Caco-2 (cell line): ENCODE measurements at places on chromosomes 5 and 9.

GRCh38 chr9:78443946-78444345 lies 147.0 kb downstream of the PSAT1 start:
- DNase-seq = no peak

DNA sequence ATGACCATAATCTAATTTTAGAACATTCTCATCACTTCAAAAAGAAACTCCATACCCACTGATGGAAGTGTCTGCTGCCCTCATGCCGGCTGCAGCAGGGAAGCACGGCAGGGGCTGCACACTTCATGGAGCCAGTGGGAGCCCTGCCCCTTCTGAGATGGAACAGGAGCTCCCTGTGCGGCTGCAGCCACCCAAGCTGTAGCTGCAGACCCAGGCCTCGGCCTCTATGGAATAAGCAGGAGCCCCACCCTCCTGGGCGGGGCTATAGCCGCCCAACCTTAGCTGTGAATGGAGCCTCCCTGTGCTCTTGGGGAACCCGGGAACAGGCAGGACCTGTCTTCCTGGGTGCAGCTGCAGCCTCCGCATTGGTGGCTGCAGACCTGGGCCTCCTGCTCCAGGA lies 128.5 kb downstream of the NUDT12 start:
- DNase-seq = peak; percentile 54

GRCh38 chr5:151283120-151283825 lies 20.3 kb downstream of the SLC36A3 start:
- no peak for DNase-seq

DNA sequence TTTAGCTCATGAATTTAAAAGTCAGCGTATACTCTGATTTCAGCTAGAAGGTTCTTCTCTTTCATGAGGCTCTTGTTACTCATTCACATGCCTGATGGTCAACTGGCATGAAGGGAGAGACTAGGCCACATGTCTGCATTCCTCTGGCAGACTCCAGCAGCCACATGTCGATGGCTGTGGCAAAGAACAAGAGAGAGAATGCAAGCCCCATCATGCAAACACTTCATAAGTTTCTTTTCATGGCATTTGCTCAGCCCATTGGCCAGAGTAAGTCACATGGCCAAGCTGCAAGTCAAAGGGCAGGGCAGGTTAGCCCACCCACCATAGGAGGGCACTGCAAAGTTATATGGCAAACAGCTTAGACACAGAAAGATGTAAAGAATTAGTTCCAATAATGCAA lies 5.4 kb downstream of the KCNV2 start:
- DNase-seq = no peak

DNA sequence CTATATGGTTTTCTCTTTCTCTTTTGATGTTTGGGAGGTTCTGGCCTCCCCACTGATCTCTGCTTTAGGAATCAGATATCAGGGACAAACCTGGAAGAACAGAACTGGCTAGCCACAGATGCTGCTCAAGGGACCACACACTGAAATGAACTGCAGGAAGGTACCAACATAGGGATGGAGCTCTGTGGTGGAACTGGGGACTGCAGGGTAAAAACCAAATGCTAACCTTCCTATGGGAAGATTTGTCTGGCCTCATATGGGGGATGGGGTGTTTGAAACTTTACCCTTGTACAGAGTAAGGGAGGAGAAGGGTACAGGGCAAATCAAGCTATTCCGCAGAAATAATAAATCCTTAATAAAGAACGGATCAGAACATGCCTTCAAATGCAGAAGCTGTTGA lies 49.4 kb downstream of the ELOVL7 start:
- DNase-seq = no peak

DNA sequence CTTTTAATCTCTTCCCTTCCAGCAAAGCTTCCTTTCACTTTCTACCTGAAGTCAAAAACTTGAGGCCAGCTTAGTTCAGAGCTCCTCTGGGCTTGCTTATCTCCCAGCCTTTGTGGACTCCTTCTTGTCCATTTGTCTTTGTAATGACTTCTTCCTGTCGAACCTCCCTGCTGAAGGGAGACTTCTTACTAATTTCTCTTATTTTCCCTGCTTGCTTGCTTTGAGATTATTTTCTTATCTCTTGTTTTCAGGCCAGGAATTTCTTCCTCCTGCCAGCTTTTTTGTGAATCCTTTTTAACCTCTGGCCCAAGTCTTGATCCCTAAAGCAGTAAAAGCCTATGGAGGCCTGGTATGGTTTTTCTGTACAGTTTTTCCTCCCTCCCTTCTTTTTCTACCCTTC lies 46.8 kb upstream of the DHFR start:
- DNase-seq = no peak

DNA sequence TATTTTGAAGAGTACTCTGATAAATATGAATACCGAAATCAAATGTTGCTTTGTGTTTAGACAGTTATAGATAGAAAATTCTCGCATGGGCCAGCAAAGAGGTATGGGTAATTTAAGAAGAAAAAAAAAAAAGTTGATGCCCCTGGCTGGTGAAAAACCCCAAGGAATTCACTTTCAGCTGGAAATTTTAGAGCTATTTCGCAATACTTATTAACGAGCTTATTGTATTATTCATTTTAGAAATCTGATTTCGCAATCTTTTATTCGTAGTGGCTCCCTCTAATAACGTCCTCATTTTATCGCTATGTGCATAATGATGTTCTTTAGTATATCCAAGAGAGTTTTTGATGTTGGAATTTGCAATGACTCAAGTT lies 18.5 kb upstream of the FER start:
- no peak for DNase-seq
